Activated naive CD8-positive, alpha-beta T cell treated with anti-CD3 and anti-CD28 coated beads, Interleukin-2, amount 10 ng/mL, durations not matched to agents 7 days and 5 days (primary cell): ENCODE measurements at places on chromosomes 3 and 15. TPM values are rescaled to one million over a fixed set of nuclear protein-coding genes. Genes with fewer than 3 reads are reported as not detected.

The CPA3 gene
- not detected for total RNA-seq

The KLHL40 gene
- total RNA-seq, result not detected

The CFAP44 gene
- 9.3 TPM for total RNA-seq

The MNS1 gene
- 0.80 TPM for total RNA-seq

The PPARG gene
- total RNA-seq, result 0.68 TPM

The CDHR4 gene
- not detected for total RNA-seq

The FSIP1 gene
- total RNA-seq, result 0.75 TPM

The CDCP1 gene
- 7.1 TPM for total RNA-seq

The LRRC3B gene
- total RNA-seq, result not detected

The SLC2A2 gene
- total RNA-seq, result not detected

The SYNPR gene
- total RNA-seq, result not detected

The SLC49A4 gene
- total RNA-seq, result 3.2 TPM

The CCDC80 gene
- total RNA-seq, result not detected

The HCLS1 gene
- total RNA-seq, result 316 TPM

The B3GALNT1 gene
- 10.4 TPM for total RNA-seq

The CYP8B1 gene
- total RNA-seq, result not detected

The ITIH1 gene
- total RNA-seq, result not detected

The FSTL1 gene
- 0.31 TPM for total RNA-seq

The CLRN1 gene
- not detected for total RNA-seq

The STRIT1 gene
- not detected for total RNA-seq
